ENCODE measurements at places on chromosomes 2 and 18.

- DNase-seq, result no peak
Observed at GRCh38 chr2:112827604-112828185, 8.9 kb downstream of the IL1B start.

- no peak for DNase-seq
Observed at GRCh38 chr2:130756053-130756873, 923 bp downstream of the AMER3 start.

GRCh38 chr18:57956491-57956890 is 87.5 kb upstream of the NEDD4L start:
- DNase-seq, result no peak

GRCh38 chr18:33812186-33812585 is 234.2 kb downstream of the ASXL3 start:
- no peak for DNase-seq

- peak; percentile 96 for DNase-seq
Observed at GRCh38 chr2:33275689-33276444, 200.6 kb upstream of the RASGRP3 start.

GRCh38 chr18:63079114-63079513 is 240.5 kb downstream of the BCL2 start:
- no peak for DNase-seq

GRCh38 chr2:55511508-55512124 is 7.9 kb upstream of the CFAP36 start:
- no peak for DNase-seq

DNA sequence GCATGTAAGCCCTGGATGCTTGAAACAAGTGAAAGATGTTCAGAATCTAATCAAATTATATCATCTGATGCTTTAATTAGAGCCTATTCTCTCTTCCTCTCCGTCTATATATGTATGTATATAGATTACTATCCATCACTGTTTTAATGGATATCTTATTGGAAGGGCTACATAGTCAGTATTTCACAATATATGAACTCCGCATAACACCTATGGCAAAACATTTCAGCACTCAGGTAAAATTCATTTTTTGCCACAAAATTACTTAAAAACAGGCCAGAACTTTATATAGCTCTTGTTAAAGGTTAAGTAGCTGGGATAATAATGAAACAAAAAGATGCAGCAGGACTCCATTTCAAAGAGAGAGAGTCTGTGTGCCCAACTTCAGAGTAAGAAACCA is 1.2 kb downstream of the PJVK start:
- no peak for DNase-seq

DNA sequence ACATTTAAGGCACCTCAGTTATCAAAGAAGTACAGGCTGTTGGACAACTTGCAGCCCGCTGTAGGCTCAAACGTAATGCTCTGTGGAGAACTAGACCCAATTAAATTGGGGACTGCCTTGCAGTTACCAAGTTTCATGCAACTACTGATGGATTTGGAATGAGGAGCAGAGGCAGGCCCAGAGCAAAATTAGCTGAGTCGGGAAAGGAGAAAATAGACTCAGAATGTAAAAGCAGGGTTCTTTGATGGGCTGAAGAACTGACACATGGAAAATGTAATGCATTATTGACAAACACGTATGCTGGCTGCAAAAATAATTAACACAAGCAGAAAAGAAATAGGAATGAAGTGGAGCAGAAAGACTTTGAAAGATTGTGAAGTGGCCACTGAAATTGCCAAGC is 432.7 kb upstream of the HNRNPA3 start:
- DNase-seq, result no peak

DNA sequence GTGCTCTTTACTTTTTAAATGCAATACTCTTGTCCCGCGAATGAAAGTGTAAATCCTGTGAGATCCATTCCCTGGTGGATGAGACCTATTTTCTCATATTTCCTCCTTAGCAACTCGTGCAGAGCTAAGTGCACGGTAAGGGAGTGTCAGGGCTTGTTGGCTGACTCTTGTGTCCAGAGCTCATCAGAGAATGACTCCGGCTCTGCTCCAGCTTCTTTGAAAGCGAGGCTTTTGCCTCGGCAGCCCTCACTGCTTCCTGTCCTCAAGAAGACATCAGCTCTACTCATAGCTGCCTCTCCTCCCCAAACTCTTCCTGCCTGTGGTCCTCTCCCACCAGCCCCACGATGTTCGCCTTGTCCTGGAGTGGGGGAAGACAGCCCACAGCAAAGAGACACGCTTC is 70.7 kb downstream of the LIPG start:
- DNase-seq, result no peak

DNA sequence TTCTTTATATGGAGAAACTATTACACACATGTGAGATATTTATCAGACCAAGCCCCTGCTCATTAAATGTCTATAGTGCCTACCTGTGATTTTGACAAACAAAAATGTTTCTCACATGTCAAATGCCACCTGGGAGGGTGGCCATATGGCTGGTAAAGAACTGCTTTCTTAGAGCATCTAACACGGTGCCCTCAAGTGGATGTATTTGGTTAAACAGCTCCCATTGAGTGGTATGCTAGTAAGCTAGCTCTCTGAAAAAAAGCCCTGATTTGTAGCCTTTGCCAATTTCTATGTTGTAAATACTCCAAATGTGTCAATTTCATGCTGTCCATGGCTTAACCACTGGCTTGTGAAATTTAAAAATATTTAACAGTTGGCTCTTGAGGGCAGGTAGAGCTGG is 94.6 kb downstream of the PMAIP1 start:
- DNase-seq, result no peak

DNA sequence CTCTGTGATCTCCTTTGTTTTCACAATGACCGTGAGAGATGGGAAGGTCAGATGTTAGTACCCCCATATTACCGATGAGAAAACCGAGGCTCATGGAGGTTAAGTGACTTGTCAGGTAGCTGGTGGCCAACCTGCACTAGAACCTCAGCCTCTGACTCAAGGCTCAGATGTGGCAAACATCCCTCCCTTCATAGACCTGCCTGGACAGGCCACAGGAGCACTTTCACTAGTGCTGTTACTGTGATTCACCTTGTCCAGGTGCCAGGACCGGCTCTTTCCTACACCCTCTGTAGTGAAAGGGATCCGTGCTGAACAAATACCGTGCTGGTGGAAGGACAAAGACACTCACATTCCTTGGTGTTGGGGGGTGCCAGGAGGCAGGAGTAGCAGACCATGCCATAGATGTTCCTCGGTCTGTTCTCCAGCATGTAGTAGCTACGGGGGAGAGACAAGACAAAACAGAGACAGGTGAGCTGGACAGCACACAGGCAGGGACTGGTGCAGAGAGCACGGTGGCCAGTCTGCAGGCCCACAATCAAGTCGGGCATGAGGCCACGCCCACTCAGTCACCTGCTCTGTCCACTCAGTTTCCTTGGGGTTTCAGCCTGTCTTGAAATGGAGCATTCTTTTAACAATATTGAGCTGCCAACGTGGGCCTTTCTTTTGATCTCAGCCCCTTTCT is 65.9 kb downstream of the EDAR start:
- DNase-seq, result no peak

DNA sequence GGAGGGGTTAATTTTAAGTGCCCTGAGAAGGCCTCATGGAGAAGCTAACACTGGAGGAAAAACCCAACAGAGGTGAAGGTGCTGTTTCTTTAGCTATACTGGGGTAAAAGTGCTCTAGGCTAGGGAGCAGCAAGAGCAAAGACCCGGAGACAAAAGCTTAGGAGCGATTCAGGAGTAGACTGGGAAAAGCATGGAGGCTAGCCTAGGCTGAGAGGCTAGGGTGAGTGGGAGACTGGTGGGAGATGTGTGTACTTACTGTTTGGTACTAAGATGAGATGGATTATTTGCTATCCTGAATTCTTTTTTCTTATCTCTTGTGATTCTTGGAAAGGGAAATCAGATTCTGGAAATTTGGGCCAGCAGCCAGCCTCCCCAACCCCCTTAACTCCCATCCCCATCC is 2.0 kb downstream of the GIGYF2 start:
- no peak for DNase-seq

GRCh38 chr18:11661430-11661829 is 27.6 kb upstream of the GNAL start:
- DNase-seq, result no peak

DNA sequence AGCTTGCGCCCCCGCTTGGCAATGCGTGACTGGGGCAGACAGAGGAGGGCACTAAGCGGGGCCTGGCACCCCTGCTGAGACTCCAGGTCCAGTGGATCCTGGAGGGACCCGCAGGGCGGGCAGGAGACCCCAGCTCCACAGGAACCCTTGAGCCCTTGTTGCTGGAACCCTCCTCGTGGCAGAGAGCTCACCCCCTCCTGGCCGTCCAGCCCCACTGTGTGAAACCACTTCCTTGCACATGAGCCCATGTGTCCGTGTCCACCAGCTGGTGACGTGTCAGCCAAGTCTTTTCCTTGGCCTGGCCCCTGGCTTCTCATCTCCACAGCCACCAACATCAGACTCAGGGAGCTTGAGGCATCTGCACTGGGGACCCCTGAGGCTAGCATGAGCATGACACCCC is 38.0 kb downstream of the BIN1 start:
- no peak for DNase-seq

DNA sequence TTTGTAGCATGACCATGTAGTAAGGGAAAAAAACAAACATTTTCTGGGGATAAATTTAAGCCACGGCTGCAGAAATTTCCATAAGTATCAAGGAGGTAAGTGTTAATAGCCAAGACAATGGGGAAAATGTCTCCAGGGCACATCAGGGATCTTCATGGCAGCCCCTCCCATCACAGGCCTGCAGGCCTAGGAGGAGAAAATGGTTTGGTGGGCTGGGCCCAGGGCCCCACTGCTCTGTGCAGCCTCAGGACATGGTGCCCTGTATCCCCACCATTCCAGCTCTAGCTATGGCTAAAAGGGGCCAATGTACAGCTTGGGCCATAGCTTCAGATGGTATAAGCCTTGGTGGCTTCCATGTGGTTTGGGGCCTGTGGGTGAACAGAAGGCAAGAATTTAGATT is 271.8 kb downstream of the PID1 start:
- DNase-seq, result no peak

- DNase-seq, result no peak
Observed at GRCh38 chr2:20012032-20012281, 511 bp downstream of the MATN3 start.

GRCh38 chr2:18831916-18832510 is 242.6 kb upstream of the NT5C1B start:
- DNase-seq, result no peak

GRCh38 chr2:239113615-239114014 is 265.7 kb downstream of the TWIST2 start:
- no peak for DNase-seq

DNA sequence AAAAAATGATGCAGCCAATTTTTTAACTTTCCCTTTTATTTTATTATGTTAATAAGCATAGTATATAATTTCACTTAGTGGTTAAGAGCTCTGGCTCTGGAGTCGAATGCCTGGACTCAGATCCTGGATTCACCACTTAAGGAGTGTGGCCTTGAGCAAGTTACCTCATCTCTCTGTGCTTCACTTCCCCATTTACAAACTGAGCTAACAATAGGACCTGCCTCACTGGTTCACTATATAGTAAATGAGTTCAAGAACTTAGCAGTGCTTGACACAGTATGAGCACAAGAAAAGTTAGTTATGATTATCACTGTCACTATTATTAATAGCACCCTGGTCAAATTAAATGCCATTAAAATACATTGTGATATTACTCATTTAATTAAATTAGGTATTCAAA is 30.6 kb downstream of the SCN3A start:
- no peak for DNase-seq

DNA sequence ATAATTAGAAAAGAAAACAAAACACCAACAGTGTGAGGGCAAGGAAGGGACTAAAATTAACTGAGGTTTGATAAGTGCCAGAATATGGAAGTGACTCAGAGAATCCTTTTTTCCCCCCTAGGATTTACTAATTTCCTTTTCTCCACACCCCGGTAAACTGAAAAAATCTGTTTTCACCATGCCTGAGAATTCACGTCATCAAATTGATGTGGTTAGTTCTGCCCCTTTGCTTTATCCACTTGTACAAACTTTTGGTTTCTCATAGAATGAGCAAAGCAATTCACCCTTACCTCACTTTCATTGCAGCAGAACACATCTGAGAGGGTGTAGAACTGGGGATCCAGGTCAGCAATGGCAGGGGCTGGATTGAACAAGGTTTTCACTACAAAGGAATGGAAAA is 57.8 kb downstream of the RBKS start:
- DNase-seq, result peak; percentile 39

DNA sequence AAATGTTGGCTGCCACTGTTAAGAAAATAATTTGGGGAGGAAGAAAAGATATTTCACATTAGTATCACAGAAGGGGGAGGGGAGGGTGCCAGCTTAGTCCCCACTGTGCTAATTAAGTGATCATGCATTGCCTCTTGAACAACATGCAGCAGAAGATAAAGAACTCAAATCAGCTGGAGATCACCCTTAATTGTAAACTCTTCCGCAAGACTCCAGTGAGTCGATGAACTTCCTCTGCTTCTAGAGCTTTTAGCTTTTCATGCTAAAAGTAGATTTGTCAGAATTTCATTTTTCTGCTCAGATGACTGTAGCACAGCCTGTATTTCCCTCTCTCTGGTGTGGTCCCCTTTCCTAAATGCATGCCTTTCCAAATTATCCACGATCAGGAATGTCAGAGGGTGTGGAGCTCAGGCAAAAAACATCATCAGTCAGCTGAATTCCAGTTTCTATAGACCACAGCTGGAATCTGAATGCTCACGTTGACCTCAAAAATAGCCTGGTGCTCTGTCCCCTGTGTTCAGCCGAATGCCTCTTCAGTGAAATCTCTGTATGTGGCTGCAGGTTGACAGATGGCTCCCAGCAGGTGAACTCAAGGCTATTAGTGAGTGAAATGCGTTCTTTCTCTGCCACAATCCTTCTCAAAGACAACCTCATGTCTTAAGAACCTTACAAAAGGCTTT is 156.8 kb upstream of the UNC80 start:
- no peak for DNase-seq

GRCh38 chr18:79483971-79484491 is 88.3 kb downstream of the NFATC1 start:
- no peak for DNase-seq

DNA sequence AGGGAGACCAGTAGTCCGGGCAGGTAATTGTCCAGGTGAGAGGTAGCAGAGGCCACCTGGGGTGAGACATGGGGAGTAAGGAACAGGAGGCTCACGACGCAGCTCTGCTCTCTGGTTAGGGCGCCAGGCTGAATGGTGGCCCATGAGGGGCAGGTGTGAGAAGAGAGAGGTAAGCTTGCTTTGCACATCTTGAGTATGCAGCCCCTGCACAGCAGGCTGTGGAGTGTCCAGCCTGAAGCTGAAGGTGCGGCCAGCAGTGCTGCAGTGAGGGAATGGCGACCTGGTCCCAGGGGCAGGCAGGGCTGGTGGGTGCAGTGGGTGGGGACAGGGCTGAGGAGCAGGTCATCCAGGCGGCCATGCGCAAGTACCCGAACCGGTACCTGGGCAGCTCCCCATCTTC is 15.7 kb downstream of the PRELID3A start:
- DNase-seq, result no peak

All from glomerular endothelial cell (primary cell).